Fibroblast of pulmonary artery (primary cell): ENCODE measurements at places on chromosomes 4 and X.

DNA sequence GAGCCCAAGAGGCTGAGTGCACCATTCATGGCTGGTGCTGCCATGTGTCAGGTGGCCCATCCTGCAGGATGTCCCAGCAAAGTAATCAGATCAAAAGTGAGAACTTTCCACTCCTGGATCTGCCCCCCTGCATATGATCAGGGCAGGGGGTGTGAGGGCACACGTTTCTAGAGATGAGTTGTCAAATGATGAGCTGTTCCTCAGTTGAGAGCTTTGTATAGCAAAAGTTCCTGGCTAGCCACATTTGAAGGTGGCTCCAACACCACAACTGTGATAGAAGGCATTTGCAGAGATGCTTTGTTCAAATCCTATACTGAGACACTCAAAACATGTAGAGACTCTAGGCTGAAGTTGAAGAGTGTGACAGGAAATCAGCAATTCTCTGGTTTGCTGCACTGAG lies 501.8 kb downstream of the BCOR start:
- DNase-seq: no peak

DNA sequence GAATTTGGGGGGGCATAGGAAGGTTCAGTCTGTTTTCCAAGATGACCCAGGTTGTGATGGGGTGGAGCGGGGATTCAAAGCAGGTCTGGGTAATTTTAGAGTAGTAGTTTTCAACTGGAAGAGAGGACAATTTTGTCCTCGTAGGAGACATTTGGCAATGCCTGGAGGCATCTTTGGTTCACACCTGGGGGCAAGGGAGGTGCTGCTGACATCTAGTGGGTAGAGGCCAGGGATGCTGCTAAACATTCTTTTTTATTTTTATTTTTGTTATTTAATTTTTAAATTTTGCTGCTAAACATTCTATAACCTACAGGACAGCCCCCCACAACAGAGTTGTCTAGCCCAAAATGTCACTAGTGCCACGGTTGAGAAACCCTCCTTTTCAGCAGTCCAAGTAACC lies 1.9 kb downstream of the RAB9A start:
- no peak for DNase-seq

DNA sequence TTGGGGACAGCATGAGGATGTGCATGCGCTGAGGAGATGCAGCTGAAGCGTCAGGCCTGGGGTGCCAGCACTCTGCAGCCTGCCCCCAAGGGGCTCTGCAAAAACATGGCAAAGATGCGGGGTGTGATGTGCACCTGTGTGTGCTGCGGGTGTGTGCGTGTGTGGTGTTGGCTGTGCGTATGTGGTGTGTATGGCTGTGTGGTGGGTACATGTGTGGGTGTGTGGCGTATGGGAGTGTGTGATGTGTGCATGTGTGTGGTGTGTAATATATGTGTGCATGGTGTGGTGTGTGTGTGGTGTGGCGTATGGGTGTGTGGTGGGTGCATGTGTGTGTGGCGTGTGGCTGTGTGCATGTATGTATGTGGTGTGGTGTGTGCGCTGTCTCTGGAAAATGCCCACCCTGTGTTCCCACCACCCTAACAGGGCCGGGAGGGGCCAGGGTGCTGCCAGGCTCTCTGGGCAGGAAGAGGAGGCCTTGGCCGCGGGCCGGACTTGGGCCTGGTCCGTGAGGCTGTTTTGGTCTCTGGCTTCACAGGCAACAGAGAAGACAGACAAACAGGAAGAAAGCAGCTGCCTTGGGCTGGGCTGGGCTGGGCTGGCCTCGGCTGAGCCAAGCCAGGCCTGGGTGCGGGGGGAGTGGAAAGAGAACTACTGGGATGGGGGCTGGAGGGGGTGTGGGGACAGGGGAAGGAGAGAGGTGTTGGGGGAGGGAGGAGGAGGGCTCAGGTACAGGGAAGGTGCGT lies 1.1 kb upstream of the AVPR2 start:
- DNase-seq: no peak

GRCh38 chrX:12702509-12703091 lies 88.6 kb upstream of the PRPS2 start:
- DNase-seq: peak; percentile 7

DNA sequence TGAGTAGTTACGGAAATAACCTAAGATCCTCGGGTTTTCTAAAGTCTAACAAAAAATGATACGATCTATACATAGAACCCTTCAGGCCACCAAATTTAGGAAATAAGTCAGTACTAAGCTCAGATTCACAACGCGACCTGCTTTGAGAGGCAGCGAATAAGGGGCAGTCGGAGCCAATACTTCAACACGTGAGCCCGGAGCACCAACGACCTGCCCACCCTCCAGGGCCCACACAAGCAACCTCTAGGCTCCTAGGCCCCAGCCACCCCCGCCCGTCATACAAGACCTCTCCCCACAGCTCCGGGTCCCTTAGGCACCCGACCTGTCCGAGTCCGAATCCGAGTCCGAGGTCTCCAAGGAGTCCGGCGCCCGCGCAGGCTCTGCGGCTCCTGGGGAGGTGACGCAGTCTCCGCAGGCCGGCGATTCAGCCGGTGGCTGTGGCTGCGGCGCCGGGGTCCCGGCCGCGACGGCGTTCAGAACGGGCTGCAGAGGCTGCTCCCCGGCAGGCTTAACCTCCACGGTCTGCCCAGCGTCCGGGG lies 580 bp downstream of the NAF1 start:
- DNase-seq: peak; percentile 40

- DNase-seq: peak; percentile 75
Observed at GRCh38 chr4:41192136-41192535, 22.2 kb downstream of the APBB2 start.

GRCh38 chrX:18961686-18962085 lies 22.2 kb downstream of the PHKA2 start:
- peak; percentile 52 for DNase-seq

GRCh38 chr4:7590189-7590588 lies 155.5 kb upstream of the PSAPL1 start:
- no peak for DNase-seq

- DNase-seq: peak; percentile 14
Observed at GRCh38 chr4:128974136-128974581, 119.2 kb downstream of the SCLT1 start.

GRCh38 chrX:143121477-143121876 lies 95.7 kb downstream of the SPANXN4 start:
- no peak for DNase-seq

- no peak for DNase-seq
Observed at GRCh38 chr4:702618-703048, 3.0 kb upstream of the PCGF3 start.

DNA sequence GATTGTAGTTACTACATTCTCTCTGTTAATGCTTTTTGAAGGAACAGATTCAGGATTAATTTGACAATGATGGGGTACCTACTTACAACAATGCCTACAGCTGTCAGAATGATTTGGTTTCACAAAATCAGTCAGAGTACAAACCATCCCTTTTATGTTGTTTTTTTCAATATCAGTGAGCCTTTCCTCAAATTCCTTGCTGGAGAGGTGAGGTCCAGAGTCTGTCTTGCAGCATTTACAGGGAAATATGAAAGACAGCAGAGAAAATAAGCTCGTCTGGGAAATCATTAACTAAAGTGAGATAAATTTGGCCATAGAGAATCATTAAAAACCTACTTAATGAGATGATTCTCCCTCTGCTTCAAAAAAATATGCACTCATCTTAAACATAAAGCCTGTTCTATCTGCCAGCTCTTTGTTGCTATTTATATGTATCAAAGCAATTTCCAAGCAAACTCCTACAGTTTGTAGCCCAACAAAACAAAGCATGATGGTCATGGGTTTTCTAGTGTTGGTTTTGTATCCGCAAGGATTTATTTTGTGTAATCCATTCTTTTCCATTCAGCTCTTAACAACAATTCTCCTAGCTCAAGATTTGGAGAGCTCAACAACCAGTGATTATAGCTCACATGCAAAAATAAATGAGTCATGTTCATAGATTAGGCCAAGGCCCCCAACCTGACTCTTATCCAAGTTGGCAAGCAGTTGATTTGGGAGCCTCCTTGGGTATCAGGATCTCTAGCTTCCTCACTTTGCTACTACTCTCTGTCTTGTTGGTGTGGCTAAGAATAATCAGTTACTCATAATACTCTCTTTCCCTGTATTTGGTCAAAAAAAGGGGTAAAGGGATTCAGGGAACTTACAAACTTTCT lies 222.6 kb downstream of the ENOX2 start:
- peak; percentile 42 for DNase-seq

GRCh38 chrX:75276666-75277065 lies 2.8 kb downstream of the UPRT start:
- DNase-seq: no peak
